ENCODE measurements at places on chromosomes 5 and 9.

DNA sequence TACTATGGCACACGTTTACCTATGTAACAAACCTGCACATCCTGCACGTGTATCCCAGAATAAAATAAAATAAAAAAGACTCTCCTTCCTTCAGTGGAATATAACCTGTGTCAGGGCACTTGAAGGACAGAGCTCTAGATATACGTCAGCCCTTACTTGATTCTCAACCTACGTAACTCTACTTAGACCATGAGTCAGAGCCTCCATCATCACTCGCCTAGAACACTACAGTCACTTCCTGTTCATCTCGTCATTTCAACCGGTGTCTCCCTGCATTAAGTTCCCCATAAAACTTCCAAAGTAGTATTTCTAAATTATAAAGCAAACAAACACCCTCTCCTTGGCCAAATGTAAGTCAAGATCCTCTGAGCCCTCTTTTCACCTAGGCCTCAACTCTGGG lies 243.5 kb upstream of the CCNG1 start:
- DNase-seq, result no peak

GRCh38 chr5:52809884-52810283 lies 22.2 kb downstream of the ITGA1 start:
- DNase-seq, result no peak

DNA sequence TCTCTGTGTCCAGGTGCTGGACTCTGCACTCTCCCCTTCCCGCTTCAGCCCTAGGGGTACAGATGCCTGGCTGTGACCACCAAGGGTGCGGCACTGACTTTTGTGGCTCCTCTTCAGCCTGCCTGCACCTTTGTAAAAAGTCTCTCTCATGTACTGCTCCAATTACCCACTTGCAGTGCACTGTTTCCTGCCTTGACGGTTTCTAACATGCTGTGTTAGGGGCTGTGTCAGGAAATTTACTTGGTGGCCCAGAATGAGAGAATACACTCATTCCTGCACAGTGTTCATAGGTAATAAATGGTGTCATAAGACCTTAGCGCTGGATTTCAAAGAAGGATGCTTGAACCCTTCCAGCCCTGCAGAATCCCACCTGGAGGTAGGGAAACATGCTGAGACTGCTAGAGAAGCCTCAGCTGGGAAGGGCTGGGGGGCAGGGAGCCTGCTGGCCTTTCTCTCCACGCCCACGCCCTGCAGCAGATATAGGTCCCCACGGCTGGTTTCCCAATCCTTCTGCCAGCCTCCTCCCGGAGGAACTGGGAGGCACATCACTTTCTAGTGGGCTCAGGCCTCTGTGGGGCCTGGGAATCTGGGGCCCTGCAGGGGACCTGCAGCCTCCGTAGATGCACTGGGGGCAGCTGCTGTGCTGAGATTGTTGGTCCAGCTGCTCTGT lies 17.6 kb upstream of the HRH2 start:
- DNase-seq, result no peak

- no peak for DNase-seq
Measured at GRCh38 chr9:31700252-31701045, 684.0 kb upstream of the ACO1 start.

GRCh38 chr5:1889321-1890065 lies 6.8 kb upstream of the IRX4 start:
- no peak for DNase-seq

DNA sequence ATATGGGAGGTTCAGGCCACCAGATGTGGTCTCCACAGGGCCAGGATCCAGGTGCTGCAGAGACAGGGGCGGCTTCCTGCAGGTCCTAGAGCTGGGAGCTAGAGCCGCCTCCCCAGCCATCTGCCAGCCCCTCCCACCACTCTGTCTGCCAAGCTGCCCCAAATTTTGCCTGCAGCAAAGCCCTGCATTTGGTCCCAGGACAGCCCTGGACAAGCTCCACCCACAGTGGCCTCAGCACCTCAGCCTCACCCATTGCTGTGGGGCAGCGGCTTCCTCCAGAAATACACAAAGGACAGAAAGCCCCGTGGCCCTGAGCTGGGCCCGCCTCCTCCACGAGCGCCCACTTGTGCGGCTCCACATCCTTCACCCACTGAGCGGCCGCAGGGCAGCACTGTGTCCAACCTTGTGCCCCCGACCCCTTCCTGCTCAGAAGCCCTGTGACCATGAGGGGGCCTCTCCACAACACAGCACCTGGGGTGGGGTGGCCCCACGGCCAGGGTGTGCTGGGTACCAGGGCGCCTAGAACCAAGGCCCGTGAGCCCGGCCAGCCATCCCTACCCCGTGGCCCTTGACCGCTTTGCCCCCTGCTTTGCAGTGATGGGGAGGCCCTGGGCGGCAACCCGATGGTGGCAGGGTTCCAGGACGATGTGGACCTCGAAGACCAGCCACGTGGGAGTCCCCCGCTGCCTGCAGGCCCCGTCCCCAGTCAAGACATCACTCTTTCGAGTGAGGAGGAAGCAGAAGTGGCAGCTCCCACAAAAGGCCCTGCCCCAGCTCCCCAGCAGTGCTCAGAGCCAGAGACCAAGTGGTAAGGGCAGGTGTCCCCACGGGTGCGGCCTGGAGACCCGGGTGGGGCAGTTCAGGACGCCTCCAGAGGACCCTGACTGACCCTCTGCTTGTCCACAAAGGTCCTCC lies 3.7 kb upstream of the AJM1 start:
- DNase-seq, result no peak

DNA sequence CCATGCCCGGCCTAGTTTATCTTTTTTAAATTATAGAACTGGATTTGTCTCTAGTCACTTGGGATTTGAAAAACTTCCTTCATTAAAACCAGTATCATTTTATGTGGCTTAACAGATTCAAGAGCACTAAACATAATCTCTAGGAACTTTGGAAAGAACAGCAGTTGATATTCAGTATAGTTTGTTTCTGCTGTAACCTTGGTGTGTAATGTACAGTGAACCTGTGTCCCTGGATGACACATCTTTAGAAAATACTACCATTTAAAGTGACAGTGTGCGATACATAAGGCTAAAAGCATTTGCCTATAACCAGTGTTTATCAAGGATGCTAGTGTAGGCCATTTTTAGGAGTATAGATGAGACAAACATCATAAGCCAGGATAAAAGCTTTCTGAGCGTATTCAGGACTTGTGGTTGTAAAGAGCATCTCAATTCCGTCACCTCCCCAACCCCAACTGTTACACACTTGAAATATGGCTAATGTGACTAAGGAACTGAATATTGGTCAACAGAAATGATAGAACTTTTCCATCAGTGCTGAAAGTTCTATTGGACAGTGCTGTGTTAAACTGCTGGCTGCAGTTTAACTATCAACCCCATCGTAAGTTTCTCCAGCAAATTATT lies 4.4 kb downstream of the SNX18 start:
- DNase-seq, result no peak

DNA sequence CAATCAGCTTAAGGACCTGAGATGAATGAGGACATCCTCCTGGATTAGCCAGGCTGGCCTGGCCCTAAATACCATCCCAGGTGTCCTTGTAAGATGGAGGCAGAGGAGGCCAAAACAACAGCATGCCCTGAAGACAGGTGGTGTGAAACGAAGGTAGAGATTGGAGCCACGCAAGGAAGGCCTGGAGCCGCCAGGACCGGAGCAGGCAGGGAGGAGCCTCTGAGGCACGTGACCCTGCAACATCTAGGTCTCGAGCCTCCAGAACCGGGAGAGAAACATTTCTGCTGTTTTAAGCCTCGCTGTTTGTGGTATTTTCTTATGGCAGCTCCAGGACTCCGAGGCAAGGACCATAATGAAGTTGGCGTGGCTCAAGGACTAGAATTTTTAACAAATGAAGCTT lies 9.7 kb upstream of the COL5A1 start:
- DNase-seq, result no peak

GRCh38 chr5:36720688-36721087 lies 114.3 kb downstream of the SLC1A3 start:
- no peak for DNase-seq

GRCh38 chr5:178398901-178399700 lies 166.5 kb upstream of the PHYKPL start:
- peak; percentile 13 for DNase-seq

- no peak for DNase-seq
Measured at GRCh38 chr9:127723444-127723843, 7.6 kb downstream of the TTC16 start.

DNA sequence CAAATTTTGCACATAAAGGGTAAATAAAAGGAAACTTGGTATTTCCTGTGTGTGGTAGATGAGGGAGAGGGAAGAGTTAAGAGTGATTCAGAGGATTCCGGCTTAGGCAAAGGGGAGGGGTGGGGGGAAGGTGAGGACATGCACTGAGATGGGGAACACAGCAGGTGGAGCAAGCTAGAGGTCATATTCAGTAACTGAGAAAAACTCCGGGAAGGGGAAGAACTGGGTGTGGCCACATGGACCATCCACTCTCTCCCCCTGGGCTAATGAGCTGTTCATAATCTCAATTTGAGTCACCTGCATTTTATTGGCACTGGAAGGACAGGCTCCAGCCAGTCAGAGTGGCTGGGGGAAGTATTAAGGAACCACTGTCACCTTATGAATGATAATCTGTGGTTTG lies 45.1 kb upstream of the UGCG start:
- no peak for DNase-seq

Data from activated naive CD4-positive, alpha-beta T cell treated with anti-CD3 and anti-CD28 coated beads, Interleukin-2, amount 10 ng/mL, durations not matched to agents 7 days and 5 days (primary cell).